Coronary artery (tissue), 2 donors: ENCODE measurements at places on chromosomes 7 and 10.

DNA sequence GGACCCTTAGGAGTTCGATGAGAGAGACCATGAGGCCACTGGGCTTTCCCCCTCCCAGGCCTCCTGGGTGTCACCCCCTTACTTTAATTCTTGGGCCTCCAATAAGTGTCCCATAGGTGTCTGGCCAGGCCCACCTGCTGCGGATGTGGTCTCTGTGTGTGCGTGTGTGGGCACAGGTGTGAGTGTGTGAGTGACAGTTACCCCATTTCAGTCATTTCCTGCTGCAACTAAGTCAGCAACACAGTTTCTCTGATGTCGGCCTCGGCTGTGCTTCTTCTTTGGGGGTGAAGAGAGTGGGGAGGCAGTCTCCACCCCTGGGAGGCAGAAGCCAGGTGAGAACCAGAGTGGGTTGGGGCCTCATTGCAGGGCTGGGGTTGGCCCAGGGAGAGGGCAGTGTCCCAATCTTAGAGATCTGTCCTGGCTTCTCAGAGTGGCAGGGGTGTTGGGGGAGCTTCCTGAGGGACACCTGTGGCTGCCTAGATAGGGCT is 1.5 kb downstream of the PVRIG start:
- DNase-seq = no peak

GRCh38 chr10:96910488-96911395 is 78.6 kb downstream of the LCOR start:
- DNase-seq = no peak

GRCh38 chr7:2710286-2710655 is 22.3 kb downstream of the AMZ1 start:
- no peak for DNase-seq

GRCh38 chr7:13839063-13839462 is 150.4 kb downstream of the ETV1 start:
- DNase-seq = no peak

DNA sequence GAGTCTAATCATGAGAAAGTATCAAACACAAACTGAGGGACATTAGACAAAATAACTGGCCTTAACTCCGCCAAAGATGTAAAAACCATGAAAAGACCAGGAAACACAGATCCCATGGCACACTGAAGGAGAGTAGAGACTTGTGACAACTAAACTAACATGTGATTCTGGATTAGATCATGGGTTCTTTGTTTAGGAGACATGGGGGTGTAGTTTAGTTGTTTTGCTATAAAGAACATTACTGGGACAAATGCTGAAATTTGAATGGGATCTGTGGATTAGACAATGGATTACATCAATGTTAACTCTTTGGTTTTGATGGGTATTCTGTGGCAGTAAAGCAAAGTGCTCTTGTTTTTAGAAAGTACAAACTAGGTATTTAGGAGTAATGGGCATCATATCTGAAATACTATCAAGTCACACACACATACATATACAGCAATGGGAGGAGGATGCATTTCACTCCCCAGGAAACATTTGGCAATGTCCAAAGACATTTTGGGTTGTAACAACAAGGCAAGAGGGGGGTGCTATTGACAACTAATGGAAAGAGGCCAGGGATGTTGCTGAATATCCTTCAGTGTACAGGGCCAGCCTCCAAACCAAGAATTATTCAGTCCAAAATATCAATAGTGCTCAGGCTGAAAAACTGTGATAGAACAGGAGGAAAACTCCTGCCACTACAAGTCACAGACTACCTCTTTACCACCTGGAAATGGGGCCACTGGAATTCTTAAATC is 32.4 kb downstream of the WAPL start:
- DNase-seq = no peak

GRCh38 chr7:4225361-4225771 is 456.7 kb upstream of the FOXK1 start:
- no peak for DNase-seq

DNA sequence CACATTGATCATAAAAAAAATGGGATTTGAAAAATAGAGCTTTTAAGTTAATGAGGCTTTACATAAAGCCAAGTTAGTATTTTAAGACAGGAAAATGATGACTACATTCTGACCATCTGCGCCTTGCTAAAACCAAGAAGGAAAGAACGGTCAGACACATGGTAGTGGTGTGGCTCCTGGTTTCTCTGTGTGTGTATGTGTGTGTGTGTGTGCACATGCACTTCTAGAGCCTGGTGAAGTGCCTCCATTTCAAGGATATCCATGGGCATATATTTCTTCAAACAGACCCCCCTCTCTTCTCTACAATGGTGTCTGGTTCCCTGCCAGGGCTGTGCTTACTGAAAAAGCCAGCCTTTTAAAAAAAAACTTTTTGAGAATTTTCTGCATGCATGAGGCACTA is 80.9 kb downstream of the FRMPD2 start:
- DNase-seq = no peak
